ENCODE measurements at places on chromosomes 1 and 21. TPM values are rescaled to one million over a fixed set of nuclear protein-coding genes. Genes with fewer than 3 reads are reported as not detected.

GRCh38 chr1:5464366-5464765 is 527.9 kb downstream of the NPHP4 start:
- no peaks in the 10 kb centered on the region for H3K36me3 ChIP-seq
- DNase-seq, result no peak
- no peak overlapping the region for H3K27ac ChIP-seq
- peaks cover 9% of the 10 kb centered on the region for H3K4me1 ChIP-seq

The MEGF6 gene
- total RNA-seq, result 2.1 TPM

The TSACC gene
- total RNA-seq, result not detected

The PROK1 gene
- not detected for total RNA-seq

- no peaks in the 10 kb centered on the region for H3K27me3 ChIP-seq
- DNase-seq, result no peak
- H3K36me3 ChIP-seq, result peaks cover 9% of the 10 kb centered on the region
- peak overlapping the region; percentile 99 for H3K27ac ChIP-seq
- peaks cover 57% of the 10 kb centered on the region for H3K4me1 ChIP-seq
Observed at GRCh38 chr1:224329484-224329841, 509 bp downstream of the NVL start.

- no peak for DNase-seq
- no peaks in the 10 kb centered on the region for H3K36me3 ChIP-seq
- no peak overlapping the region for H3K27ac ChIP-seq
Observed at GRCh38 chr1:171637928-171638576, 14.4 kb downstream of the MYOC start.

The RGS8 gene
- total RNA-seq, result not detected

GRCh38 chr1:168371477-168371876 is 90.8 kb downstream of the TBX19 start:
- no peaks in the 10 kb centered on the region for H3K36me3 ChIP-seq
- H3K27ac ChIP-seq, result no peak overlapping the region
- no peak overlapping the region for H3K4me3 ChIP-seq
- H3K27me3 ChIP-seq, result no peaks in the 10 kb centered on the region
- no peaks in the 10 kb centered on the region for H3K4me1 ChIP-seq
- no peak for DNase-seq

DNA sequence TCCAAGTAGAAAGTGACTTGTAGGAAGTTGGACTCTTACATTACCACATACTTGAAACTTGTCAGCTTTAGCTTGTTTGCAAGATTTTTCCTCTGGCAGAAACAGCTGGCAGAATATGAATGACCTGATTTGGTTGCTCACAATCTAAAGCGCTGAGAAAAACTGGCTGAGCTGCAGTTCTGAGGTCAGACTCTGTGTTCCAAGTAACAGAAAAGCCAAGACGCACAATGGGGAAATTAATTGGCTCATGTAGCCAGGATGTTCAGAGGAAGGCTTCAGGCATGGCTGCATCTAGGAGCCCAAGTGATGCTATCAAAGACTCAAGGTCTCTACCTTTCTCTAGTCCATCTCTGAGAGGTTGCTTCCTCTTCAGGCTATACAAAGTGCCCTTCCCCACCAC is 27.0 kb downstream of the ALPL start:
- peaks cover 41% of the 10 kb centered on the region for H3K27me3 ChIP-seq
- H3K4me1 ChIP-seq, result no peaks in the 10 kb centered on the region
- H3K36me3 ChIP-seq, result no peaks in the 10 kb centered on the region

- no peaks in the 10 kb centered on the region for H3K27me3 ChIP-seq
- no peak overlapping the region for H3K4me3 ChIP-seq
- no peak for DNase-seq
- H3K27ac ChIP-seq, result no peak overlapping the region
- H3K36me3 ChIP-seq, result peaks cover 11% of the 10 kb centered on the region
- H3K4me1 ChIP-seq, result peaks cover 2% of the 10 kb centered on the region
Observed at GRCh38 chr1:193524616-193525015, 338.2 kb upstream of the B3GALT2 start.

The GJA4 gene
- total RNA-seq, result not detected

The CELA3B gene
- not detected for total RNA-seq

GRCh38 chr21:16851054-16851453 is 661.8 kb upstream of the CXADR start:
- no peak for DNase-seq
- H3K36me3 ChIP-seq, result no peaks in the 10 kb centered on the region
- H3K4me3 ChIP-seq, result no peak overlapping the region
- no peaks in the 10 kb centered on the region for H3K27me3 ChIP-seq

The FMN2 gene
- not detected for total RNA-seq

- no peaks in the 10 kb centered on the region for H3K4me1 ChIP-seq
- no peak for DNase-seq
- no peaks in the 10 kb centered on the region for H3K36me3 ChIP-seq
Observed at GRCh38 chr1:240491156-240491555, 120.8 kb downstream of the GREM2 start.

- H3K4me1 ChIP-seq, result no peaks in the 10 kb centered on the region
- H3K36me3 ChIP-seq, result no peaks in the 10 kb centered on the region
- no peak for DNase-seq
- peaks cover 4% of the 10 kb centered on the region for H3K27me3 ChIP-seq
- H3K27ac ChIP-seq, result no peak overlapping the region
- H3K4me3 ChIP-seq, result no peak overlapping the region
Observed at GRCh38 chr1:210132582-210132981, 100.0 kb upstream of the SERTAD4 start.

The IFNLR1 gene
- 6.8 TPM for total RNA-seq

DNA sequence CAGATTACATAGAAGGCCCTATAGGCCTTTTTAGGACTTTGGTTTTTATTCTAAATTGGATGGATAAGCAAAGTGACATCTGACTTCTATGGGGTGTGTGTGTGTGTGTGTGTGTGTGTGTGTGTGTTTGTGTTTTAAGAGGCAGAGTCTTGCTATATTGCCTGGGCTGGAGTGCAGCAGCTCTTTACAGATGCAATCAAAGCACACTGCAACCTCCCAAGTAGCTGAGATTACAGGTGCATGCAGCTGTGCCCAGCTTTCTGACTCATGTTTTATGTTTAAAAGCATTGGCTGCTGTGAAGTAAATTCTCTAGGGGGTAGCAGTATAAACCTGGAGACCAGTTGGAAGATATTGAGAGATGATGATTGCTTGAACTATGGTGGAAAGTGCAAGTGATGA is 12.4 kb upstream of the EVI5 start:
- peaks cover 54% of the 10 kb centered on the region for H3K27me3 ChIP-seq
- no peaks in the 10 kb centered on the region for H3K4me1 ChIP-seq
- peaks cover 2% of the 10 kb centered on the region for H3K36me3 ChIP-seq
- H3K27ac ChIP-seq, result no peak overlapping the region

GRCh38 chr1:232571523-232571922 is 58.4 kb downstream of the SIPA1L2 start:
- DNase-seq, result no peak
- H3K27me3 ChIP-seq, result no peaks in the 10 kb centered on the region
- H3K27ac ChIP-seq, result no peak overlapping the region

GRCh38 chr1:167825419-167826079 is 88.4 kb downstream of the ADCY10 start:
- peaks cover 10% of the 10 kb centered on the region for H3K27me3 ChIP-seq
- H3K27ac ChIP-seq, result no peak overlapping the region
- H3K4me1 ChIP-seq, result peaks cover 5% of the 10 kb centered on the region
- no peak for DNase-seq
- no peak overlapping the region for H3K4me3 ChIP-seq
- no peaks in the 10 kb centered on the region for H3K36me3 ChIP-seq

DNA sequence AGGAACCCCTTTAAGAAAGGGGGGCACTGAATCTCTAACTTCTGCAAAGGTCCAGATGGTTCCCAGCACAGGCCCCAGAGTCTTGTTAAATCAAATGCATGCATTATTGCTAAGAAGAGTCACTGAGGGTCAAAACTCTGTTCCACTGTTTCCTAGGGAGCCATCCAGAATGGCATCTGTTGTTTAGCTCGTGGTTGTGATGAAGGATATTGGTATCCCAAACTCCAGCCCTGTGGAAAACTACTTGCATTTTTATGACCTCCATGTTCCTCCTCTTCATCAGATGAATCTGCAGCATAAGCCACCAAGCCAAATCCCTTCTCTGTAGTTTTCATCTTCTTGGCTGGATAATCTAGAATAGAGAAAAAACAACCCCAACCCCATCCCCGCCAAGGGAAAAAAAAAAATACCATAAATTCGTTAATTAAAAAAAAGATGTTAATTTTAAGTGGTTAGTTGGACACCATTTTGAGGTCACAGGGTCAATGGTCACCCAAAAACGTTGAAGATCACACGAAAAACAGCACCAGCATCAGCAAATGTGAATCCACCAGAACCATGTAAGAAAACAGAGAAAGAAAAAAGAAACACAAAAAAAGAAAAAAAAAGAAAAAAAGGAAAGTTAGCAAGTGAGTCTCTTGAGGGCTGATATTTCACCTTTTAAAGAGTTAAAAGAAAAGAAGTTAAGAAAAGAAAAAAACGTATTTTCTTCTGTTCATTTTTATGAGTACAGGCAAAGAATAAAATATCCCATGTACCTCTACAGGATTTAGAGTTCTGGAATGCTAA is 3.0 kb upstream of the RIT1 start:
- no peak overlapping the region for H3K4me3 ChIP-seq
- peaks cover 59% of the 10 kb centered on the region for H3K36me3 ChIP-seq
- H3K4me1 ChIP-seq, result peaks cover 23% of the 10 kb centered on the region
- H3K27ac ChIP-seq, result no peak overlapping the region
- H3K27me3 ChIP-seq, result no peaks in the 10 kb centered on the region

GRCh38 chr1:91751275-91751674 is 134.7 kb downstream of the TGFBR3 start:
- no peak overlapping the region for H3K27ac ChIP-seq
- H3K4me3 ChIP-seq, result no peak overlapping the region
- peaks cover 35% of the 10 kb centered on the region for H3K36me3 ChIP-seq

The SYPL2 gene
- total RNA-seq, result not detected

DNA sequence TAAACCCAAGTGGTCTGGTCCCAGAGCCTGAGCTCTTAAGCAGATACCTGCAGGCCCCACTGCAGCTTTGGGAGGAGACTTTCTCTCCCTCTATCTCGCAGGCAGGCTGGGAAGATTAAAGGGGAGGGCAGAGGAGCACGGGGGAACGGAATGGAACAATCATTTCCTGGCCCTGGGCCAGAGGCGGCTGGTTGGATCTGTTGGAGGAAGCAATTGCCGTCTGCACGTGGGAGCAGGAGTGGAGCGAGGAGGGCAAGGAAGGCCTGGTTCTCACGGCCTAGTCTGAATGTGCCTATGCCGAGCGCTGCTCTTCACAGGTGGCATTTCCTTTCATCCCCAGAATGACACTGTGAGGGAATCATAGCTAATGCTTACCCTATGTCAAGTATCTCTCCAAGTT is 23.7 kb downstream of the NKAIN1 start:
- no peaks in the 10 kb centered on the region for H3K36me3 ChIP-seq
- no peaks in the 10 kb centered on the region for H3K4me1 ChIP-seq
- no peak overlapping the region for H3K4me3 ChIP-seq
- H3K27me3 ChIP-seq, result peaks cover 11% of the 10 kb centered on the region
- no peak for DNase-seq

- no peaks in the 10 kb centered on the region for H3K36me3 ChIP-seq
- H3K27me3 ChIP-seq, result no peaks in the 10 kb centered on the region
- no peak overlapping the region for H3K4me3 ChIP-seq
- H3K27ac ChIP-seq, result no peak overlapping the region
- no peak for DNase-seq
Observed at GRCh38 chr1:62235576-62235975, 40.9 kb downstream of the L1TD1 start.

DNA sequence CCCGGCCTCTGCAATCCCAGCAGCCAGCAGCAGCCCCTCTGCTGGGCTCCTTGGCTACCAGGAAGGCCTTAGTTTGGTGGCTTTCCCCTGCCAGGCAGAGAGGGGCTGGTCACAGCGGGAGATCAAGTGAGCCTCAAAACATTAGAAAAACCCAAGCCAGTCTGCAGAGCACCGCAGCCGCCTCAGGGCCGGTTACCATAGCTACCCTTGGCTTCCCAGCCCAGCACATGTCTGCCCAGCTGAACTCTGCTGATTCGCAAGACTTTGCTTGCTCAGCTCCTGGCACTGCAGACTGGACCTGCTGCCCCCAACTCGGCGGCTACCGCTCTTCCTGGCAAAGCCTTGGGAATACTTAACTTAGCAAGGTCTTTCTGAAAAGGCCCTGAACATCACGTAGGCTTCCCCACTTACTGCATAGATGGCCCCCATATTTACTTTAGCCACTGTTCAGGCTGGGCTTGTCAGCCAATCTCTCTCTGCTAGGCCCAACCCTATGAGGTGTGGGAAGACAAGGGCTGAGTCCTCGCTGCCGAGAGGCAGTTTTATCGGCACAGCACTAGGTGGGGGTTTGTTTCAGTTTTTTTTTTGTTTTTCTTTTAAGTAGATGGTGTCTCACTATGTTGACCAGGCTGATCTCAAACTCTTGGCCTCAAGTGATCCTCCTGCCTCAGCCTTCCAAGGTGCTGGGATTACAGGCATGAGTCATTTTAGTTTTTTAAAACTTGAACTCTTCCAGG is 28.6 kb upstream of the PLEKHG5 start:
- H3K27me3 ChIP-seq, result no peaks in the 10 kb centered on the region
- H3K4me3 ChIP-seq, result no peak overlapping the region
- H3K27ac ChIP-seq, result no peak overlapping the region
- H3K36me3 ChIP-seq, result no peaks in the 10 kb centered on the region
- no peak for DNase-seq
- H3K4me1 ChIP-seq, result peaks cover 4% of the 10 kb centered on the region

GRCh38 chr1:220389634-220390033 is 117.4 kb upstream of the RAB3GAP2 start:
- no peak overlapping the region for H3K27ac ChIP-seq
- no peaks in the 10 kb centered on the region for H3K4me1 ChIP-seq
- peaks cover 2% of the 10 kb centered on the region for H3K27me3 ChIP-seq
- DNase-seq, result no peak

The FTCD gene
- total RNA-seq, result not detected

The NGF gene
- not detected for total RNA-seq

- peaks cover 42% of the 10 kb centered on the region for H3K4me1 ChIP-seq
- DNase-seq, result peak; percentile 82
- H3K27me3 ChIP-seq, result no peaks in the 10 kb centered on the region
- peak within 1 kb of the TSS; percentile 80 for H3K4me3 ChIP-seq
- H3K27ac ChIP-seq, result peak within 1 kb of the TSS; percentile 94
Observed at GRCh38 chr21:44299458-44300261, at the start of gene PFKL. TSS of gene PFKL (plus strand) at chr21:44300053. CDS start at chr21:44300106, 53 bp downstream.

- no peaks in the 10 kb centered on the region for H3K36me3 ChIP-seq
- H3K4me3 ChIP-seq, result no peak overlapping the region
- no peak for DNase-seq
- no peak overlapping the region for H3K27ac ChIP-seq
Observed at GRCh38 chr1:33425900-33426299, 5.0 kb downstream of the PHC2 start.

DNA sequence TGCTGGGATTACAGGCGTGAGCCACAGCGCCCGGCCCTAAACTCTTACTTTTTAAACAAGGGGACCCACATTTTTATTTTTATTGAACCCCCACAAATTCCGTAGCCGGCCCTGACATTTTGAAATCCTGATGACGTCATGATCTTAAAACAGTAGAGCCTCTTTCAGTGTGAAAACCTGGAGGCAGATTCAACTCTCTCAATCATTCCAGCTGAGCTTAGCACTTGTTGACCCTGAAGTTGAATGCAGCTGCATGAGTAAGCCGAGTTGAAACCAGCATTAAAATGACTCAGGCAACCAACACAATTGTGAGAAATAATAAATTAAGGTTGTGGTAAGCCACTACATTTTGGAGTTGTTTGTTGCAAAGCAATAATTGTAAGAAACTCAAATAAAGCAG is 93.9 kb upstream of the ADGRL4 start:
- H3K27me3 ChIP-seq, result no peaks in the 10 kb centered on the region
- no peaks in the 10 kb centered on the region for H3K4me1 ChIP-seq
- no peaks in the 10 kb centered on the region for H3K36me3 ChIP-seq
- no peak overlapping the region for H3K27ac ChIP-seq

GRCh38 chr1:90220941-90221693 is 226.2 kb downstream of the ZNF326 start:
- DNase-seq, result no peak
- H3K27me3 ChIP-seq, result no peaks in the 10 kb centered on the region
- H3K27ac ChIP-seq, result no peak overlapping the region
- H3K4me1 ChIP-seq, result no peaks in the 10 kb centered on the region
- no peak overlapping the region for H3K4me3 ChIP-seq

Measured in activated CD8-positive, alpha-beta memory T cell treated with anti-CD3 and anti-CD28 coated beads, Interleukin-2, amount 10 ng/mL, durations not matched to agents 7 days and 5 days (primary cell).